ENCODE measurements at places on chromosomes 7 and 10. TPM values are rescaled to one million over a fixed set of nuclear protein-coding genes. Genes with fewer than 3 reads are reported as not detected.

DLG5 gene
- 81.7 TPM for total RNA-seq

AASS gene
- 6.5 TPM for total RNA-seq

HYCC1 gene
- 25.1 TPM for total RNA-seq

CYP2E1 gene
- total RNA-seq = 3.0 TPM

IL6 gene
- total RNA-seq = 1.4 TPM

OR2A12 gene
- not detected for total RNA-seq

- no peak for DNase-seq
Measured at GRCh38 chr10:66283874-66284464, 641.9 kb upstream of the LRRTM3 start.

DNA sequence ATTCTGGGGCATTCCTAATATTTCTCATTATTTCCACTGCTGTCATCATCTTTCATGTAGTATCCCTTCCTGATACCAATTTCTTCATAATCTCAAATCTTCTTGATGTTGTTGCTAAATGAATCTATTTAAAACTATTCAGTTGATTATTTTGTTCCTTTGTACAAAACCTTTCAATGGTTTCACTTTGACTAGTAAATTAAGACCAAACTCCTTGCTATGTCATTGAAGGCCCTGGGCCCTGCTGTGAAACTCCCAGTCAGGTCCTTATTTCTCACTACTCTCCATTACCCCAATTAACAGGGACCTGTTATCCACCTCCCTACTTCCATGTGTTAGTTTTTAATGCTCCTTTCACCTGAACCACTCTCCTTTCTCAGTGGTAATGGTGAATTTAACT, 97.0 kb downstream of the CTTNBP2 start:
- no peak for DNase-seq

DNA sequence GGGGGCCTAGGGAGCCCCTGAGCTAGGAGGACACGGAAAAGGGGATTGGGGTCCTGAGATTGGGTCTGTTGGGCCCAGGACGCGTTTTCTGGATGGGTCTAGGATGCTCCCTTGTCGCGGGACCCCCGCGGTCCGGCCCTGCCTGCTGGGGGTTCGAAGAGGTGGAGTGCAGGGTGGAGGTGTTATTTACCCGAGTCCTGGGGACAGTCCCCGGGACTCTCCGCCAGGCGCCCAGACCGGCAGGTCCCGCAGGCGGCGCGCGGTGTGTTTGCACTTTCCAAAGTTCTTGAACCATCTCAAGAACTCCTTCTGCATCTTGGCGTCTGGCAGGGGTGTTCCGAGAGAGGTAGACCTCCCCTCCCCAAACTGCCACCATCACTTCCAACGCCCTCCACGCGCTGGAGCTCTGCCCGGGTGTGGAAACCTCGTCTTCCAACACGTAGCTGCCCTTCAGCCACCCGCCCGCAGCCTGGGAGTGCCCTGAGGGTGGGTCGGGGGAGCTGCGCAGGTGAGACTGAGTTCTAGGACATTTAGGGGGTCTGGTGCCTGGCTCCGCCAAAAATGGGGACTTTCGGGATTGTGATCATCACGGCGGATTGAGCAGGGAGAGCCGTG, 569 bp downstream of the CAV1 start:
- no peak for DNase-seq

DNA sequence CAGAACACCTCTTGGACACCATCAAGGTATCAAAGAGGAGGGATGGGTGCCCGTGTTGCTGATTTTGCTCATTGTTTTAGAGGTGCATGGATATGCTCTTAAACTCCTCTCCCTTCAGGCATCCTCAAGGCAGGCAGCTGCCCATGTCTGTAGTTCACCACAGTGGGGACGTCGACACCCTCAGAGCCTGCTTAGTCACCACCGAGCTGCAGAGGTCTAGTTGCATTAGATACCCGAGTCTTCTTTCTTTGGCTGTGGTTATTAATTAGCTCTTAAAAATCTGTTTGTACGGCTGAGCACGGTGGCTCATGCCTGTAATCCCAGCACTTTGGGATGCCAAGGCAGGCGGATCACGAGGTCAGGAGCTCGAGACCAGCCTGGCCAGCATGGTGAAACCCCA, 24.7 kb upstream of the TSPAN13 start:
- no peak for DNase-seq

- no peak for DNase-seq
Measured at GRCh38 chr10:98555021-98555619, 108.4 kb upstream of the HPS1 start.

DNA sequence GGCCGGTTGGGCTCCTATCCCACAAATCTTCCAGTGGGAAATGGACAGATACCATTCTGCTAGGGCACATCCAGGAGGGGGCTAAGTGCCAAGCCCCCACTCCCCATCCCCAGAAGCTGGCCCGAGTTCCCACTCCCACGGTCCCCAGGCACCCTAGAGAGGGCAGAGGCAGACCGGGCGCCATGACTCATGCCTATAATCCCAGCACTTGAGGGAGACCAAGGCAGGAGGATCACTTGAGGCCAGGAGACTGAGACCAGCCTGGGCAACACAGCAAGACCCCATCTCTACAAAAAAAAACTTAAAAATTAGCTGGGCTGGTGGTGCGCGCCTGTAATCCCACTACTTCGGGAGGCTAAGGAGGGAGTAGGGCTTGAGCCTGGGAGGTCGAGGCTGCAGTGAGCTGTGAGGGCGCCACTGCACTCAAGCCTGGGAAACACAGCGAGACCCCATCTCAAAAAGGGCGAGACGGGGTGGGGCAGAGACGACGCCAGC, 870 bp downstream of the GNA12 start:
- DNase-seq = no peak

DNA sequence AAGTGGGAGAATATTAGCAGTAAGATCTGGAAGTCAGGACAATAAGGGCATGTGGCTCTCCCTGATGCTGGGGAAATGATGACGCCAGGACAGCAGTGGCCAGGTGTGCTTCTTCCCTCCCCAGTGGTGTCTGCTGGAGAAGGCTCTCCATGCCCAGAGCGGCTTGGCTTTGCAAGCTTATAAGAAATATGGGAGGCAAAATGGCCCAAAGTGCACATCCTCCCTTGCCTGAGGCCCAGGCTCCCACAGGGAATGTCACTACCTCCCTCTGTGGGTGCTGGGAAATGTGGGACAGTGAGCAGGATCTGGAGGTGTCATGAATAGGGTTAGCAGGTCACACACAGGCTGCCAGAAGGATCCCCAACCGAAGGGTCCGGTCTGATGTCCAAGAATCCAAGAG, 17.1 kb upstream of the ZNF488 start:
- DNase-seq = no peak

DNA sequence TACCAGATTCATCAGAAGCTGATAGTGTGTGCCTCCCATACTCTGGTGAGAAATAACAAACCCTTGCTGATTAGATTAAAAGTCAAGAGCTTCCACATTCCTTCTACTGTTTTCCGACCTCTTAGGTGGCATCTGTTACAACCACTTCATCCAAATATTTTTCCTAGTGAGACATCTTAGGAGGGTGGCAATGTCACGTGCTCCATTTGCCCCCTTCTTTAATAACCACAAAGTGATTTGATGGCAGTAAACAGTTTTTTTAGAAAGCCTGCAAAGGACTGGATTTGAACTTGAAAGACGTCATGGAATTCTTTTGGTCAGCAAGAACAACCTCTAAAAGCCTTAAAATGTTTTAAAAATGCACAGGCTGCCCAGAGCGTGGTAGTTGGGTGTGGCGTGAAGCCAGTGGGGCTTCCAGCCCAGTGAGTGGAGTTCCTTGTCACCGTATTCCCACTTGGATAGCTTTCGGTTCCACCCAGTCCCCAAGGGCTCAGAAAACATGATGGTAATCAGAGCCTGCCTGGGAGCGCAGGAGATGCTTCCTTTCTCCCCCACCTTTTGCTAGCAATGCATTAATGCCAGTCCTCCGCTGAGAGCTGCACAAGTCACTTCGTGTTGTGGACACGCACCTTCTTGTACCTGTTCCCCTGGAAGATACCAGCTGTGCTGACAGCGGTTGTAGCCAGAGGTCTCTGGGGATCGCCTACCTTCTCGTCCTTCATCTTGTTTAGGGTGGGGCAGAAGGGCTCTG, 256.4 kb downstream of the KIAA1217 start:
- DNase-seq = no peak

GRCh38 chr10:35569836-35570235, 35.3 kb upstream of the GJD4 start:
- DNase-seq = no peak

DNA sequence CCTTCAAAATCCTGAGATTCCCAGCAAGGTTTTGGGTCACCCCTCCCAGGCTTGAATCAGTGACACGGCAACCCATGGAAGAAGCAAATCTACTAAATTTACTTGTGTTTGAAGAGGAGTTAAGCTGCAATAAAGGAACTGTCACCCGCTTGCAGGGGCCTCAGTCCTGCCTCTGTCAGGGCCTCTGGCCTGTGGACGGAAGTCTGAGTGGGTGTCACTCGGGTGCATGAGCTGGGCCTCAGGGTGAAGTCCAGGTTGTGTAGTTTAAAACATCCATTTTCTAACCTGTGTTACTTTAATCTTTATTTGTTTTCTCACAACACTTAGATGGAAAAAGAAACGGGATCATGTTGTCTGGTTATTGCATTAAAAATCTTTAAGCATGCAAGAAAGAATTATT, 234.9 kb downstream of the ADARB2 start:
- no peak for DNase-seq

All from PC-9 (cell line).